ENCODE measurements at places on chromosomes 1 and 21.

DNA sequence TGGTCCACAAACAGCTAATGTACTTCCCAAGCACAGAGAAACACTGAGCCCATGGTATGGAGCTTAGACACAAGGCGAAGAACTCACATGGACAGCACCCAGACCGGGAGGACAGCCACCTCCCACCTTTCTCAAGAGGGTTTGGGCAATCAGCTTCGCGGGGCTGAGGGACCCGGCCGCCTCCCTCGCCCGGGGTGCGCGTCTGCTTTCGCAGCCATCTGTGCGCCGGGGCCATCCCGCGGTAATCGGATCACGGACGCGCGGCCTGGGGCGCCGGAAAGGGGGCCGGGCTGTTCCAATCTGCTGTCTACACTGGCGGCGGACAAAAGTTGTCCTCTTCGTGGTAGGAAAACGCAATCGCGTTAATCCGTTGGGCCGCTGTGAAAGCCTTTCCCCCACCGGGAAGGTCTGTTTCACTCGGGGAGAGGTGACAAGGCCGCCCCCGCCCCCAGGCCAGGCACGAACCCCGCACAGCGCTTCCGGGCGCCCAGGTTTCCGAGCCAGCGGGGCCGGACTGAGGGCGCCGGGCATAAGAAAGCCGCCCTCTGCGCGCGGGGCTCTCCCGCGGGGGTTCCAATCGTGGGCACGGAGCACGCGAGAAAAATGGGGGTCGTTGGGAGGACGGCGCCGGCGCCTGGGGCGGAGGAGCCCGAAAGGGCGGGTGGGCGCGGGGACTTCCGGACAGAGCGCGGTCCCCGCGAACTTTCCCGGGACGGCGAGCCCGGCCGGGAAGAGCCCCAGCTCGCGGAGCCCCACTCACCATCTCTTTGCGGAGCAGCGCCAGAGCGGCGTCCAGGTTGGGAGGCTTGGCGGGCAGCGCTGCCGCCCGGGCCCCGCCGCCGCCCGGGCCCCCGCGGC lies 664 bp downstream of the FAM89A start:
- no peak for DNase-seq

GRCh38 chr1:24743404-24744211 lies 1.6 kb upstream of the CLIC4 start:
- no peak for DNase-seq

- DNase-seq: no peak
Measured at GRCh38 chr1:72637593-72637992, 355.3 kb upstream of the NEGR1 start.

- no peak for DNase-seq
Measured at GRCh38 chr1:114352797-114353196, 158.2 kb downstream of the TRIM33 start.

DNA sequence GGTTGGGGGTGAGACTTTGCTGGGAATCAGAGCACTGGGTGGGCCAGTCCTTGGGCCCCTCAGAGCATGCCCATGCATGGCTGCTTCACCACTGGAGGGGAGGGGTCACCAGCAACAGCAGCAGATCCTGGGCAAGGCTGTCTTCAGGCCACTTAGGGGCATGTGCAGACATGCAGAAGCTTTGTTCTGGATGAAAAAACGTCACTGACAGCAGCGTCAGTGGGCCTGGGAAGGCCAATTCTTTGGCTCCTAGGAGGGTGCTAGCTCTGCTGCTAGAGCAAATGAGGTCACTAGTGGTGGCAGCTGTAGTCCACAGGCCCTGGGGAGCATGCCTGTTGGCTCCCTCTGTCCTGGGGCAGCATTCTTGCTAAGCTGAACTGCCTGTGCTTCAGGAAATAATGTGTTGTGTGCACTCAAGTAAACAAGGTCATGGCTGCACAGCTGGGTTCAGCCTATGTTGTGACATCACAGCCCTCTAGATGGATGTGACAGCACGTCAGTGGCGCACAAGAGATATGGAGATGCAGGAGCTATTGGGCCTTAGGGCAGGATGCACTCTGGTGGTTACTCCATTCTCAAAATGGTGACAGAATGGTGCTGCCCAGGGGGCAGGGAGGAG lies 27.0 kb downstream of the ZC3H11B start:
- no peak for DNase-seq

DNA sequence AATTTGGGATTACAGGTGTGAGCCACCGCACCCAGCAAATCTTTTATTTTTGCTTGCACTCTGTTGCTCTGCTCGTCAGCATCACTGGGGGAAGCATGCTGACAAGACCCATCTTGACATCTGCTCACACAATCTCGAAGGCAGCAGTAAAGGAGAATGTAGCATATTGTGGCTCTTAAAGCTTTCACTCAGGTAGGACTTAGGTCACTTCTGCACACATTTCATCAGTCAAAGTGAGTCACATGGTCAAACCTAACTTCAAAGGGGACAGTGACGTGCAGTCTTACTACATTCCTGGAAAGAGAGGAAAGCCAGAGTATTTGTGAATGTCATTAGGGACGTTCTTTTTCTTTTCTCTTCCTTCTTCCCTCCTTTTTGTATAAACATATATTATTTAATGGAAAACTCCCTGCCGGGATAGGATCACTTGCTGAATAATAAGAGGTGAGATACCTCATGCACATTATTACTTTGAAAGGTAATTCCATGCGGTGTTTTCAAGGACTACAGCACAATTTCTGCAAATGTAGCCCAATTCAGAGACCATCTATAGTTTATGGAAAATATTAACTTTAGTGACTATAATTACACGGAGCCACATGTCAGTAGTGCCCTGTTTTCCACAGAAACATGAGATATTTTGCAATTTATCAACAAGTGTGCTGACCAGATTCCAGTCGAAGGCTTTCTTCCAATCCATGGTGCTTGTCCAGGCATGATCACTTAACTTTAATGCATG lies 19.3 kb upstream of the ACBD6 start:
- no peak for DNase-seq

GRCh38 chr1:54995013-54995760 lies 3.5 kb upstream of the BSND start:
- DNase-seq: no peak

DNA sequence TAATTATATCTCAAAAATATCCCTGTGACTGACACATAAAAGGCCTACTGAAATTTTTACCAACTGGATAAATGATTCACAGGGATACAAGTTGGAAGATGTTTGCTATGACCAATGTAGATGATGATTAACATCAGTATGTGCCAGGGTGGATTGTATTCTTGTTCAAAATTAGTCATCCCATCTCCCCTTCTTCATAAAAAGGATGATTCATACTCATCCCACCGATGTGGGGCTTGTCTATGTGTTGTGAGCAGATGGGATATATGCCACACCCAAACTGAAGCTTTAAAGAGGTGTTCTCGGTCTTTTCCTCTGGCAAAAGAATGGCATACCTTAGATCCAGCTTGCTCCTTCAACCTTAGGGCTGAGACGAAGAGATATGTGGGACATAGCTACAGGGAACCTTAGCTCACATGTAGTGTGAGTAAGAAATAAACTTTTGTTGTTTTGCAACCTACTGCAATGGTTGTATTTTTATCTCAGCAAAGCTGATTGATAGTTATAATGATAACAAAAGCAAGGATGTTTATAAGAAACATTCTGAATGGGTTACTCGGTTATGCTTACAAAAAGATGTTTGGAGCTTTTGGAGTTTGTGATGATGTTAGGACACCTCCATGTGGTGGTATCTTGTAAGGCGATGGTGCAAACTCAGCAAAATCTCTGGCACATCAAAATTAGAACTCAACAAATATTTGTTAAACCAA lies 29.4 kb downstream of the SPATA17 start:
- no peak for DNase-seq

DNA sequence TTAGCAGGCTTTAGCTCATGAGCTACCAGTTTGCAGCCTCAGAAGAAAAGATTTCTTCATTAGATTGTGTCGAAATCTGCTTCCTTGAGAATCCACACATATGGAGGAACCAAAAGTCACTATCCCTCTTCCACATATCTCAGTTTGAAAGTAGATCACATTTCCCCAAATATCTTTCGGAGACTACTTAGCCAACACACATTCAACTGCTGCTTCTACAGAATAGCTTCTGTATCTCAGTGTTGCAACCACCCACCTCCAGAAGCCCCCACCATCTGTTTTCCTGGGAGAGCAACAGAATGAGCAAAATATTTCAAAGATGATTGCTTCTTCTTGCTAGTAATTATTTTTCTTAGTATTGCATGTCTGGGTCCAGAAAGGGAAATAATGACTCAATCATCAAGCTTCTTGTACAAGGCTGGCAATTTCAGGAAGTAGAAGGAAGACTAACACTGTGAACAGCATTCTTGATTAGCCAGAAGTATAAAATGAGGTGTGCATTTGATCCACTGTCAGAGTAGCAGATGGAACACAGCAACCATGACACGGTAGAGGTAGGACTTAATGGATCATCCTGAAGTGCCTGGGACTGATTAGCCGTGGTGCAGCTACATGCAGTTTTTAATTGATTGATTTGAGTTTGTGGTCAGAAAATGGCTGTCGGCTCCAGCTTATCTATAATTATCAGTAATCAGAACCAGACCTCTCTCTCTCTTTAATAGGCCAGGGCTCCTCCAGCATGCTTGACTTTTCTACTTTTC lies 24.9 kb downstream of the ZC3H11B start:
- DNase-seq: no peak

DNA sequence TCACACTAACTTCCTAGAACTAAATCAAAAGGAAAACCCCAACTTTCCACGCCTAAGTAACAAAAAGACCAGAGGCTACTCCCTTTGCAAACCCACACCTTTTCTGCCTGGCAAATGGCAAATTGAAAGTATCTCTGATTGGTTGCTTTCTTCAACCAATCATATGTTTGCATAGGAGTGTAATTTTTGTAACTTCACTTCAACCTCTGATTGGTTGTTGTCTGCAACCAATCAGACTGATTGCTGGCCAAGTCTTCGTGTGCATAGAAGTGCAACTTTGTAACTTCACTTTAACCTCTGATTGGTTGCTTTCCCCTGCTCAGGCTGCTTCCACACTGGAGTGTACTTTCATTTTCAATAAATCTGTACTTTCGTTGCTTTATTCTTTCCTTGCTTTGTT lies 36.9 kb upstream of the PADI2 start:
- DNase-seq: no peak

GRCh38 chr1:193185901-193186731 lies at the start of gene B3GALT2:
TSS of gene B3GALT2 (minus strand) at chr1:193186613. CDS start at chr1:193181562, 5,051 bp downstream.
- DNase-seq: no peak

GRCh38 chr21:14600569-14601297 lies 54.6 kb upstream of the SAMSN1 start:
- DNase-seq: no peak

- DNase-seq: no peak
Measured at GRCh38 chr1:97073936-97074335, 352.4 kb downstream of the PTBP2 start.

GRCh38 chr1:20507248-20507563 lies 745 bp downstream of the MUL1 start:
- no peak for DNase-seq

DNA sequence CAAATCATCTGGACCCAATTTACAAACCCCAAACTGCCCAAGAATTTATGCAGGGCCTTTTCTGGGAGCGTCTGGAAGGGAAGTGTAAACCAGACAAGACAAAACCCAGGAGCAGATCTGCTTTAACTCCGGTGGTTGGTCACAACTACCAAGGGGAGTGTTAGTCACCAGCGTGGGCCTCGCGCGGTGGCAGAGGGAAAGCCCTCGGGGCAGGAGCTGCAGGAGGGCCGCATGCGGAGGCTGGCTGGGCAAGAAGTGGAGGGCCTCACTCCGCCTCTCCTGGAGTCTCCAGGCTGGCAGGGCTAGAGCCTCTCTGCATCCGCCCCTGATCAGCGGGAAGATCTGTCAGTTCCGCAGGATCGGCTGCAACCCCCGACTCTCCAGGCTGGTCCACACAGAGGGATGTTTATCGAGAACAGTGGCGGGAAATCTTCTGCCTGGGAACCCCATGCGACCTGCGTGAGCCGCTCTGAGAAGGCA lies 2.0 kb downstream of the COL24A1 start:
- no peak for DNase-seq

GRCh38 chr1:16173447-16174260 lies 17.8 kb upstream of the EPHA2 start:
- no peak for DNase-seq

- DNase-seq: no peak
Measured at GRCh38 chr1:53906121-53906520, 12.1 kb downstream of the DIO1 start.

DNA sequence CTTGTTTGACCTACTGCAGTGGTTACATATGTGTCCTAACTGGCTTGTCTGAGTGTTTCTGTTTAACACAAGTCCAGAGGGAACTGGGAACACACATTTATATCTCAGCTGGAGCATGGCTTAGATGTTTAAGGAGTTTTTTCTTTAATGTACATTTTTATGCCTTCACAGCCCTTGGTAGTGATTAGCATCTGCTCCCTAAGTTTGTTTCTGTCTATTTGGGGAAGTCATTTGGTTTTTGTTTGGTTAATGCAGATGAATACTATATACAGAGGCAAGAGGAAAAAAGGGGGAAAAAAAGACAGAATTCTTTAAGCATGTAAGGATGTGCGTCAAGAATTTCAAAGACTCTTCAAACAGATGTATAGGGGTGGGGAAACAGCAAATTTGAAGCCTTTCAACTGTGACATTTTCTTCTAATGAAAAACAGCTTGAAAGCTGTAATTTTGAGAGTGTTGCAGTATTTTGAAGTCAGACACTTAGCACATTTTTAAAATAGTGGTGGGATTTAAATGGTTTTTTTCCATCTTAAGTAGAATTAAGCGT lies 15.4 kb downstream of the MACO1 start:
- DNase-seq: no peak

DNA sequence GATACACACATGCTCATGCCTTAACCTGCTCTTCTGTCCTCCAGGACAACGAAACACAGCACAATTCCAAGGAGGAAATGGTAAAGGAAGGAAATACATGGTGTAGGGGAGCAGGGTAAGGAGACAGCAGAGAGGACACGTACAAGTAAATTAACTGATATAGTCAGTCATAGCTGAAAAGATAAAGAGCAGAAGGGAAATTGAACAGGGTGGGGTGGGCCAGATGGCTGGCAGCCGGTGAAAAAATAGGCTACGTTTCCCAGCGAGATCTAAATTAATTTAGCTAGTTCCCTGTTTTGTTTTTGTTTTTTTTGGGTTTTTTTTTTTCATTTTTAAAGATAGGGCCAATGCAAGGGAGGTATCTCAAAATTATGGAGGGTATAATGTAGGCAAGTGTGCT lies 109.2 kb downstream of the FAM78B start:
- no peak for DNase-seq

GRCh38 chr1:62131093-62131725 lies 63.4 kb upstream of the L1TD1 start:
- peak; percentile 53 for DNase-seq

GRCh38 chr1:173798078-173798477 lies 26.4 kb upstream of the DARS2 start:
- no peak for DNase-seq

- peak; percentile 6 for DNase-seq
Measured at GRCh38 chr21:34801519-34802132, 132.8 kb downstream of the CLIC6 start.

Data from NCI-H1105 (cell line).